Pulmonary artery endothelial cell (primary cell): ENCODE measurements at places on chromosomes 4 and X. TPM values are rescaled to one million over a fixed set of nuclear protein-coding genes. Genes with fewer than 3 reads are reported as not detected.

DNA sequence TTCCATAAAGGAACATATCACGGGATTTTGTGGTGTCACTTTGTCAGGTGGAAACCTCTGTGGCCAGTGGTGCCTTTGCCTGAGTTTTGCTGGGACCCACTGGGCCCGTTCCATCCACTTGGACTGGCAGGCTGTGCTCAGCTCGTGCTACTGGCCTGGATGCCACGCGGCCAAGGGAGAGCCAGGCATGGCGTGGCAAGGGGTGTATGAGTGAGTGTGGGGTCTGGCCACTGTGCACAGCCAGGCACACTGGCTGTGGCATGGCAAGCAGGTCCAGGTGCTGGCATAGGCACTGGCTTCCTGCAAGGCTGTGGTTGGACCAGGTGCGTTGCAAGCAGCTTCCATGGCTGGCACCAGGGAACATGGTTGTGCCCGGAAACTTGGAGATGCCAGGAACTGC, 60.8 kb downstream of the TBCK start:
- no peak for DNase-seq

DNA sequence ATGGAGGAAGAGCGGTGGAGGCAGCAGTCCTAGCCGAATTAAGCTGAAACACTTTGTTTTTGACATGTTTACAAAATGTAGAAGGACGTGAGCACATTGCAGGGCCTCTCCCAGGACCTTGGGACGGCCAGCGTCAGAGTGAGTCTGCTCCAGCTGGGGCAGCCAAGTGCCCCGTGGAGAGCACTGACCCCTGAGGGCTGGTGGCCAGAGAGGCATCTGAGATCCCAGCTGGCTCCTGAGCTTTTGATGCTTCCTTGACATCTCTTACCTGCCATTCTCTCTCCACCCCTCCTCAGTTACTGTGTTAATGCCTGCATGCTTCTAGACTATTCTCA, 24.7 kb downstream of the NAT8L start:
- no peak for DNase-seq

- DNase-seq: no peak
Observed at GRCh38 chr4:40307627-40308497, 27.3 kb upstream of the CHRNA9 start.

DNA sequence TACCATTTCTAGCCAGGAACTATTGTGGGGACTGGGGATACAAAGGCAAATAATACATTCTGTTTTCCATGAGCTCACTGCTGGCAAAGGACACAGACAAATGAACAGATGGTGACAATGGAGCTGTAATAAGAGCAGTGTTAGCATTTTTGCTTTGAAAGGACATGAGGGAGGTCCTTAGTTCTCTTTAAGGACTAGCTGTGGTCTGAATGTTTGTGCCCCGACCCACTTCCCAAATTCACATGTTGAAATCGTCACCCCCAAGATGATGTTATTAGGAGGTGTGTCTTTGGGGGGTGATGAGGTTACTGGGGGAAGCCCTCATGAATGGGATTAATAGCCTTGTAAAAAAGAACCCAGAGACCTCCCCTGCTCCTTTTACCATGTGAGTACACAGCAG, 30.3 kb downstream of the CCNG2 start:
- DNase-seq: no peak

DNA sequence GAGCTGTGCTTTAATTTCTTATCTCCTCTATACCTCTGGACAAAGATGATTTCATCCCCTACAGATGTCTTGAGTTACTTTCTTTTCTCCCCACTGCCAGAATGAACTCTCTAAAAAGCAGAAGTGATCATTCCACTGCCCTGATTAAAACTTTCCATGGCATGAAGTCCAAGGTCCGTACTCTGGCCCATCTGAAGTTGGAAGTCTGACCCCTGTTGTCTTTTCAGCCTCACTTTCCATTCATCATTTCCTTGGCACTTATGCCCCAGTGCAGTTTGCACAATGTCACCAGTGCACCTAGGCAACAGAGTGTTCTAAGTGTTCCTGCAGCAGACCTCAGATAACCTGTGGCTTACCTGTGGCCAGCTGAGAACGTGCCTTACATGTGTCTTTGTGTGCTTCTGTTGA, 242.4 kb downstream of the FRAS1 start:
- DNase-seq: no peak

- DNase-seq: peak; percentile 32
Observed at GRCh38 chr4:73609706-73610105, 10.5 kb downstream of the RASSF6 start.

DNA sequence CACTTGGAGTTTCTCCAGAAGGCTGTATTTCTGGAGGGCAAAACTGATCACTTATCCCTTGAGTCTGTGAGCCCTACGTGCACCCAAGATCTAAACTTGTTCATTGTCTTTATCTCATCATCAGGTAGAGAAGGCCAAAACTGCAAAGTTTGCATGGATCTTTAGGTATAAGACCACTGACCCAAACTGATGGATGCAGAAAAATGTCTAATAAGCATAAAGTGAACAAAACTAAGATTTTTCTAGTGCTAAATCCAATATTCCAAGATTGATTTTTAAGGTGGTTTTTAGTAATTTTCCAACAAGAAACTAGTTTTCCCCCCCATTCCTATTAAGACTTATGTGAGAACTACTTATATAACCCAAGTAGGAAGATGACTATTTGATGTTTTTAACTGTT, 2.0 kb downstream of the TMSB15A start:
- no peak for DNase-seq

GRCh38 chr4:142081025-142081424, 444.6 kb downstream of the IL15 start:
- DNase-seq: no peak

DNA sequence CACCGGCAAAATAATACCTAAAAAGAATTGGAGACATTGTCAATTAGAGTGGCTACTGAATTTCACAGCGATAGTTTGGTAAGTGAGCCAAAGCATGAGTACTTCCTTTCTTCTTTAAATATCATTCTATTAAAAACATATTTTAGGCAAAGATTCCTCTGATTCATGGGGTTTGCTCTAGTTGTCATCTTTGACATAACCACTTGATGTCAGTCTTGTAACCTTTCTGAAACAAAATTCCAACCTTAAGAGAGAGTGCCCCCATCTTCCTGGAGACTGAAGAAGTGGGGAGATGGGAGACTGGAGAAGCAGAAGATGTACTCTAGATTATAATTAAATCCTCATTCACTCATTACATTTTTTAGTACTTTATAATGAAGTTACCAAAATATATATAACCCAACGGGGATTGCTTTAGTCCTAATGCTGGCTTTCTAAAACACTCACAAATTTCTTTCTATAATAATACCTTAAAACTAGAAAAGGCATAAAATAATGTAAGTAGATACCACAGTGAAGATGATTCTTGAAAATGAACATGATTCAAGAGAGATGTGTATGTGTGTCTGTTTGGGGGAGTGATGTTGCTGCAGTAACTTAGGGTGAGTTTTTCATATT, 96.4 kb downstream of the EMCN start:
- DNase-seq: no peak

DNA sequence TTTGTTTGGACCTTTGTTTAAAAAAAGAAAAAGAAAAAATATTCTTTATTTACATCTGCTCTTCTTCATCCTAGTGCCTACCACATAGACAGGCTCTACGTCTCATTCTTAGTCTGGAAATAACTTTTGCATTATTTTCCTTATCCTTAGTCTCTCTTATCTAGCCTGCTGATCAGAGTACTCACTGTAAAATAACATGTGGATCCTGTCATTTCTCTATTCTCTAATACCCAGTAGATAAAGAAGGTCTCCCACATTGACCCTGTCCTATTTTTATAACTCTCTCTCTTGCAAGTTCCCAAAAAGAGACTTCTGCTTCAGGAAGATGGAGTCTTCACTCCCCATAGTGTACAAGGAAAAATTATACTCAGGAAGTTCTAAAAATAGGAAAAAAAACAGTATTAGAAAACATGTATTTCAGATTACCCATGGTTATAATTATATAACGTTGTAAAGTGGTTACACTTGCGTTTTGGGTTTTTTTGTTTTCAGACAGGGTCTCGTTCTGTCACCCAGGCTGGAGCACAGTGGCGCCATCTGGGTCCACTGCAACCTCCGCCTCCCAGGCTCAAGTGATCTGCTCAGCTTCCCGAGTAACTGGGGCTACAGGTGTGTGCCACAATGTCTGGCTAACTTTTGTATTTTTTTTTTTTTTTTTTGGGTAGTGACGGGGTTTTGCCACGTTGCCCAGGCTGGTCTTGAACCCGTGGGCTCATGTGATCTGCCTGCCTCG, 23.8 kb downstream of the ZFX start:
- no peak for DNase-seq

GRCh38 chr4:73499996-73500765, 18.6 kb downstream of the AFM start:
- DNase-seq: no peak

DNA sequence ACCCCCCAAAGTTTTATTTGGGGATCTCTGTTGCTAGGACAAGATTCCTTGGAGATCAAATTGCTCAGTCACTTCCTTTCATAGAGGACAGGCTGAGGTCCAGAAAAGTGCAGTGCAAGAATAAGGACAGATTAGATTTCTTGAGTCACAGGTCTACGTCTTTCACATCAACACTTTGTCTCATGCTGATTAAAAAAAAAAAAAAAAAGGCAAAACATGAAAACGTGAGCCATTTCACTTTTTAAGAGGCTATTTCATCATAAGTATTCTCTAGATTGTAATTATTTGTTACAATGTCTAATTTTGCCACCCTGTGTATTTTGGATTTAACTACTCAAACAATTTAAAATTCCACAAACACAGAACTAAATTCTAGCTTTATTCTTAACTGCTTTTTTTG, 647.0 kb downstream of the TRAM1L1 start:
- DNase-seq: no peak

DNA sequence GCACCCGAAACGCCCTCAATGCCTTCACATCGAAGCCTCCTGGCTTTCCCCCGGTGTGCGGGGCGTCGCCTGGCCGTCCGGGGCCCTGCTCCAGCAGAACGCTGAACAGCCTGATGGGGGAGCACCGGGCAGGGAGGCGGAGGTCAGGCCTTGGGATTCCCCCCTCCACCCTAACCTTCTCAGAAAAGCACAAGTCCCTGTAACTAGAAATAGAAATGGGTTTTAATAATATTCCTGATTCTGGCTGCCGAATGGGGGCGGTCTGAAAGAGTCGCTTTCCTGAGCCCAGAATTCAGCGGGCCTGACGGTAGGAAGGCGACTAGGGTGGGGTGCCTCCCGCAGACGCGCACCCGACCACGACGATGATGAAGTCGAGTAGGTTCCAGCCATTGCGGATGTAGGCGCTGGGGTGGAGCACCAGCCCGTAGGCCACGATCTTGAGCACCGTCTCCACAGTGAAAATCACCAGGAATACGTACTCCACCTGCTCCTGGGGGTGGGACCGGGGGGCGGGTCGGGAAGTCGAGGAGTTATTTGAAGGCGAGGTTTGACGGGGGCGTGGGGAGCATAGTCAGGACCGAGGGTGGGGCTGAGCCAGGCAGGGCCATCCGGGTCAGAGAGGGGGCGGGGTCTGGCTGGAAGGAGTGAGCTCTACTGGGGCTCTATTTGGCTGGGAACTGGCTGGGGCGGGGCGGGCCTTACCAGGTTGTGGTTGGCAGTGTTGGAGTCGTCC, 2.5 kb downstream of the CACNA1F start:
- DNase-seq: no peak

- no peak for DNase-seq
Observed at GRCh38 chr4:16384576-16384975, 158.3 kb upstream of the TAPT1 start.

- DNase-seq: no peak
Observed at GRCh38 chrX:103063918-103064434, at the start of gene BEX1. TSS of gene BEX1 (minus strand) at chrX:103064171. CDS start at chrX:103063274, 897 bp downstream.

DNA sequence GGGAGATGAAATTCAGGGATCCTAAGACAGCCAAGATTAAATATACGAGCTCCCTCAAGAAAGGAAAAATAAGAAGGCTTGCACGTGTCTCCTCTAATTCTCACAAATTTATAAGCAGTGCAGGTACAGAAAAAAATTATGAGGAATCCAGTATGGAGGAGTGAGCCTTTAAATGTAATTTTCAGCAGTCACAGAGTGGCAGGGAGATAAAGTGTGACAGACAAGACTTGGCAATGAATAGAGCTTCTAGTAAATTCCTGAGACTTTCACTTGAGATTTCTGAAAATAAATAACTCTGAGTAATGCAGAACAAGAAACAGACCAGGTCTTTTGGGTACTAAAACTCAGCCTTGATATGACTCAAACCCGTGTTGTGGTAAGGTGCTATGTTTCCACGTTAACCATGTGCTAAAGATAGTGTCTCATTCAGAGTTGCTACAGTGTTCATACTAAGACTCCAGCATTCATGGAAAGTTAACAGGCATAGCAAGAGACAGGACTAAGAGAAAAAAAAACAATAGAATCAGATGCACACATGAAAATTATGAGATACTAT, 119.8 kb downstream of the SPOCK3 start:
- DNase-seq: no peak

DNA sequence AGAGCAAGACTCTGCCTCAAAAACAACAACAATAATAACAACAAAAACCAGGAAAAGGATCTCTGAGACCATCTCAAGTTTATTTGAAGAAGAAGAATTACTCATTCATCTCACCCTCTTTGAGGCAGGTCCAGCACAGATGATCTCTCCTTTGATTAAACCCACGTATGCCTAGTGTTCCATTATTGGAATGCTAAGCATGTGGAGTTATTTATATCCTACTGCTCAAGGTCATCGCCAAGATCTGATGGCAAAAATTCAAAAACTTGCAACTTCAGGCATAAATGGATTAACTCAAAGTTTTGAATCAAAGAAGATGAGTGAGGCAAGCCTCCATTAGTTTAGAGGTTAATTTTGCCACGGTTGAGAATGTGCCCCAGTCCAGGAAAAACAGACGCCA, 184.2 kb downstream of the DHRSX start:
- no peak for DNase-seq

DNA sequence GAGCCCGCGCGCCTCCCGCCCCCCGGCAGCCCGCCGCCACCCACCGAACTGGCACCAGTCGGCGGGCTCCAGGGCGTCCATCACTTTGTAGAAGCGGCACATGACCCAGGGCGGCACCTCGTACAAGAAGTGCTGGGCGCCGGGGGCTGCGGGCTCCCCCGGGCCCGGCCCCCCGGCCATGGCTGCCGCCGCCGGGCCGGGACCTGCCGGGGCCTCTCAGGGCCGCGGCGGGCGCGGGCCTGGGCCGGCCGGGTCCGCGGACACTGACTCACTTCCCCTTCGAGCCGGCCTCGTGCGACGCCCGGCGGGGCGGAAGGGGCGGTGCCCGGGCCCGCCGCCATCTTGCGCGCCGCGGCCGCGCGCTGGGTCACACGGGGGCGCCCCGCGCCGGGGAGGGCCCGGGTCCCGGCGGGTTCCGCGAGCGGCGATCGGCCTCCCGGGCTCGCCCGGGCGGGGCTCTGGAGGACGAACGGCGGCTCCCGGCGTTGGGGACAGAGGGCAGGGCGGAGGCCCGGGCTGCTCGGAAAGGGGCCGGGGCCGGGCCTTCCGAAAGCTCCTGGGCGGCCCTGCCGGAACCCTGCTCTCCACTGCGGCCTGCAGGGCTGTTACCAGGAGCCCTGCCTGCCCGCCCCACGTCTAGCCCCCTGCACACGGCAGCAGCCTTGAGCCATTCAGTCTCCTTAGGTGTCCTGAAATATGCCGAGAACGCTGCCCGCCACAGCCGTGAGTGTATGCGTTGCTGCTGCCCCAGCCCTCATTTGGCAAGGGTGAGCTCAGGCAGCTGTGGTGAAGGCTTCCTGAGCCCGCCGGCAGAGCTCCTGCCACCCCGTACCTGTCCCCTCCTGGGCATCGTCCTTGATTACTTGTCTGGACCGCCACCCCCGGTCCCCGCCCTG, at the start of gene IRAK1:
TSS of gene IRAK1 (minus strand) at position 270 of the 896 bp plus-strand sequence. CDS start at position 180, 90 bp downstream.
- no peak for DNase-seq

GRCh38 chr4:93684571-93684970, 144.0 kb upstream of the ATOH1 start:
- no peak for DNase-seq

CXCL3 gene
- total RNA-seq: 1.2 and 1.5 TPM in 2 replicates

FAM149A gene
- 0.28 and 0.40 TPM in 2 replicates for total RNA-seq

ESX1 gene
- total RNA-seq: not detected in 2 replicates

SYNPO2 gene
- 0.13 and 0.18 TPM in 2 replicates for total RNA-seq

NIPAL1 gene
- total RNA-seq: 0.78 and 1.6 TPM in 2 replicates
